ENCODE measurements at places on chromosomes 13 and 19.
A peak's percentile ranks its signal among the peaks of the same experiment; 100 is the strongest.

- DNase-seq: no peak
Observed at GRCh38 chr13:100552755-100553154, 35.8 kb downstream of the GGACT start.

- peak; percentile 80 for DNase-seq
Observed at GRCh38 chr13:27375686-27376326, 48.6 kb upstream of the GTF3A start.

- peak; percentile 24 for DNase-seq
Observed at GRCh38 chr13:99892196-99892613, 79.4 kb downstream of the ZIC5 start.

- no peak for DNase-seq
Observed at GRCh38 chr13:79241697-79242096, 164.4 kb downstream of the RBM26 start.

DNA sequence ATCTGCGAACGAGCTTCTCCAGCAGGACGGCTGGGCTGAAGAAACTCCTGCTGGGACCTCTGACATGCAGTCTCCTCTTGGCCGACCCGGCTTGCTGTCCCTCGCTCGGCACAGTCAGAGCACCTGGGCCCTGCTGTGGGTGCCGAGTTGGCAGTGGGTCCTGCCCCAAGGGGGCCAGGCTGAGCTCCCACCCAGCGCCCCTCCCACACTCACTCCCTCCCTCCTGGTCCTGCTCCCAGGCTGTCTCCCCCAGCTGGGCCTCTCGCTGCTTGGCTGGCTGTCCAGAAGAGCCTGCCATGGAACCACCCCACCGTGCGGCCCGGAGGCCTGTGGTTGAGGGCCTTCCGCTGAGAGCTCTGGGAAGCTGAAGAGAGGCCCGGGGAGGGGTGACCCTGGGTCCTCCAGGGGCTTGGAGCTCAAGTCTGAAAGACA, 6.0 kb downstream of the AKT2 start:
- no peak for DNase-seq
